ENCODE measurements at places on chromosomes 4 and X.
A peak's percentile ranks its signal among the peaks of the same experiment; 100 is the strongest.

GRCh38 chr4:106801386-106801785, 234.7 kb downstream of the DKK2 start:
- no peak for DNase-seq

GRCh38 chr4:144634978-144635747, 10.8 kb upstream of the HHIP start:
- DNase-seq: no peak

- no peak for DNase-seq
Observed at GRCh38 chr4:123450393-123450792, 53.8 kb downstream of the SPRY1 start.

- DNase-seq: no peak
Observed at GRCh38 chrX:71540801-71541200, 7.9 kb downstream of the OGT start.

- DNase-seq: no peak
Observed at GRCh38 chrX:116272322-116272721, 101.8 kb downstream of the AGTR2 start.

DNA sequence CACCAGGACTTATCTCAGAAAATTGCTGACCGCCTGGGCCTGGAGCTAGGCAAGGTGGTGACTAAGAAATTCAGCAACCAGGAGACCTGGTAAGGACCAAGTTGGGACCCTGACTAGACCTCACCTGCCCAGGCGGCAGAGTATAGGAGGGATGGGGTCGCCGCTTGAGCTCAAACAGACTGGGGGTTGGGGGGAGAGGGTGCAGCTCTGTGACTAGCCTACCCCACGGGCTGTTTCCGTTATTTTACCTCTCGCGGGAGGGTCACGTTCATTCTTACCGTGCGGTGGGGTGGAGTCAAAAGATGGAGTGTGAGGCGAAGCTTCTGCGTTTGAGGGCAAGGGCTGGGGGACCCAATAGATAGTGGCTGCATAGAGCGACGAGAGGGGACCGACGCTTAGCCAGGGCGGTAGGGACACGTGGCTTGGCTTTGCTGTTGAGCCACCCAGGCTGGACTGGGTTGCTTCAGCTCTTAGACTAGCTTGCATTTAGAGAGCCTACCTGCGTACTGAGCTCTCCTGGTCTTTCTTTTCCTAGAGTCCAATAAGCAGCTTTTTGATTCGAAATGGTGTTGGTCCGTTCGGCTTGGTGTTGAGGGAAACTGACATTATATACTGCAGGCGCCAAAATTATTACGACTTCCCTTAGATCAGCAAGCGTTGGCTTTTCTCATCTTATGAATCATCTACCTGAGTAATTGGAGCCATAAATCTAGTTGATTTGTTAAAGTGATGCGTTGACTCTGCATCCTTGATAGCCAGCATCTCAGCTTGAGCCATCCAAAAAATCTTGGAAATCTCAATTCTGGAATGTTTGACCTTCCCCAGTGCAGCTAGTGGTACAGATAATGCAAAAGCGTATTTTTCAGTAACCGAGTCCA, 591 bp downstream of the PRPS1 start:
- peak; percentile 8 for DNase-seq

DNA sequence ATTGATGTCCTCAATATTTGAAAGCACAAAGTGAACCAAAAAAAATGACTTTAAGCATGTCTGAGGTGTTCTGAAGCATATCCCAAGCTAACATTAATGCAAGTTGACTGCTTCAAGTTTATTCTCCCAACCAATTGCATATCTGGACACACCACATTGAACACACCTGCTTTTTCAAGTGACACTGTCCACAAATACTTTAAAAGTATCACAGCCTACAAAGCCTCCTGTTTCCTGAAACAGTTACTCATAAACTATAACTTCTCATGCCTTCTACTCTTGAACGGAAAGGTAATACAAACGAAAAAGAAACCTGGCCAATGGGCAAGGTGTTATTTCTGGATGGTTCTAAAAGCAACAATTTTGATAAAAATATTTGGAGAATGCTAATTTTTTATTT, 1.1 kb downstream of the CDKL2 start:
- no peak for DNase-seq

GRCh38 chr4:150381609-150382008, 200.3 kb upstream of the MAB21L2 start:
- no peak for DNase-seq

All from stimulated activated CD4-positive, alpha-beta T cell treated with anti-CD3 and anti-CD28 coated beads, Interleukin-1b, Interleukin-23, amount 100 ng/mL, for 24 hours (primary cell).